ENCODE measurements at places on chromosomes 12 and 14.

- no peak for DNase-seq
Observed at GRCh38 chr14:93304771-93305170, 28.1 kb downstream of the BTBD7 start.

DNA sequence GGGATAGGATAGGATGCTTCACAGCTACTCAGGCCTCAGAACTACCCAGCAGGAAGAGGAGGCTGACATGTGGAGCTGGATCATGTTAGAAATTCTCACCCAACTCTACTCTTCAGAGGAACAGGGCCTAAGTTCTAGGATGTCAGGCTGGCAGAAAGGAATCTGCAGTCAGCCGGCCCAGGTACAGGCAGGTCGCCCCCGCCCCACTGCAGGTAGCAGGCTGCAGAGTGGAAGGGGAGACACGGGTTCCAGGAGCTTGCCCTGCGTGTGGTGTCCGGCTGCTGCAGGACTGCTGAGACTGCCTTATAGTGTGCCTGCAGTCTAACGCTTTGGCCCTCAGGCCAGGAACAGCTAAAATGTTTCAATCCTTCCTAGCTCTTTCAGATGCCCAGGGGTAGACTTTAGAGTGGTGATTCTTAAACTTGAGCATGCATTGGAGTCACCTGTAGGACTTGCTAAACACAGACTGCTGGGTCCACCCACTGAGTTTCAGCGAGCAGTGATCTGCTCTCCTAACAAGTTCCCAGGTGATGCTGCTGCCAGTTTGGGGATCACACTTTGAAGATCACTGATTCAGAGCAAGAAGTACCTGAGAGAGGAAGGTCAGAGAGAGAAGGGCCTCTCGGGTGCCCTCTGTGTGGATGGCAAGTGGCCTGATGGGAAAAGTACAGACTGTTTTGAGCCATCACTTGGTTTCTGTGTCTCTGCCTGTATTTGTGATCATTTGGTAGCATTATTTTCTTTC is 153.6 kb downstream of the PPM1H start:
- DNase-seq = no peak

GRCh38 chr14:31770271-31770670 is 209.1 kb downstream of the NUBPL start:
- no peak for DNase-seq

DNA sequence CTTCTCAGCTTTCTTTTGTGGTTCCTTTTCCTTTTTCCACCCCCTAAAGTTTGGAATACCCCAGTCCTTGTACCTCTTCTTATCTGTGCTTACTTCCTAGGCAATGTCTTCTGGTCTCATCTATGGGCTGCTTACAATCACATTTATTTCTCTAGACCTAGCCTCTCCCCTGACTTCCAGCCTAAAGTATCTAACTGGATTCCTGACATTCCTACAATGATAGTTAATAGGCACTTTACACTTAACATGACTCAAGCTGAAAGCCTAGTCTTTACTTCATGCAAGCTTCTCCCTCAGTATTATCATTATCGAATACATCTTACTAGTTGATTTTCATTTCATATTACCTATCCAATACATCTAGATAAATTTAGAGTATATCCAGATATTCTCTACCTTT is 21.2 kb downstream of the CLECL1 start:
- DNase-seq = no peak

- DNase-seq = no peak
Observed at GRCh38 chr12:58583940-58584339, 336.4 kb downstream of the LRIG3 start.

- DNase-seq = no peak
Observed at GRCh38 chr12:47711448-47711847, 5.6 kb upstream of the RPAP3 start.

GRCh38 chr14:97298331-97298730 is 501.1 kb downstream of the VRK1 start:
- DNase-seq = peak; percentile 51

DNA sequence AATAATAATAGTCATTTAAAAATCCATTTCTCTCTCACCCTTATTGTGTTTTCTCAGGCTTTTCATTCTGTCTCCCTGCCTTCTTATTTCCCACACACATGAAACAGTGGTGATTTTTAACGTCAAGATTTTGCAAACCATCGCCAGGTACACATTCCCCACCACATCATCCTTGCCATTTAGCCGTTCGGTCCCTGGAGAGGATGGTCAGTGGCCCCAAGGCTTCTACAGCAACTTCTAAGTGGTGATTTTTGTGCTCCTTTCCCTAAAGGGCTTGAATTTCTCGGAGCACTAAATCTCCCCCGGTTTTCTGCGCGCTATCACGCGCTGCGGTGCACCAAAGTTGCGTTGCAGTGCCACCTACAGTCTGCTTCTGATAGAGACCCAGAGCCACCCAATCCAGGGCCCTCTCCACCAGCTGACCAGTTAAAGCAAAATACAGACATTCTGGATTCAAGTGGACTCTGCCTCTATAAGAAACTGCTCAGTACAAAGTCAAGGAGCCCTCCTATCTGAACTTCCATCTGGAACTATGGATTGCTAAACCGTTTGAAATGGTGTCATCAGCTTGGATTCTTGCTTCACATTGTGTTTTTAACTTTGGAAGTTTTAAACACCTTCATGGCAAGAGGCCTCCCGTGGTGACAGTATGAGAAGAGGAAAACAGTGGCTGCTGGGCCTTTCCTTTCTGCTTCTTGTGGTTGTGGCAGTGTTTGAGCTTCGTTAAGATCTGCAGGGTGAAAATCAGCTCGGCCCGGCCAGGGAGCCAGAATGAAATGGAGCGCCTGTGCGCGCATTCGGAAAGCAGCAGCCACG is 234.0 kb downstream of the SPTSSA start:
- peak; percentile 64 for DNase-seq
